Activated CD8-positive, alpha-beta memory T cell treated with anti-CD3 and anti-CD28 coated beads for 4 hours (primary cell): ENCODE measurements at places on chromosomes 5 and 9.

DNA sequence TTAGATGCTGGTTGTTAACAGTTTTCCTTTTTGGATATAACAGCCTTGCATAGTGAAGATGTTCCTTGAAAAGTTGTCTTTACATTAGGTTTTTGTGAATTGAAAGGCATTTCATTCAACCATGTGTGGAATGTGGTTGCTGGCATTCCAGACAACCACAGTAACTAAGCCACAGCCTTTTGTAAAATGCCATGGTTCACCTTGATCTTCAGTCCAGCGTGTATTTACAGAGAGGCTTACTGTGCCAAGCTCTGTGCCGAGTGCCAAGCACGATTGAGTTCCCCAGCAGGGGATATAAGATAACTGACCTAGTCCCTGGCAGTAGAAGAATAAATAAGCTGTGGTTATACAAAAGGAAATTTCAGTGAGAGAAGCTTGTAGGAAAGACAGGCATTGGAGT, 4.9 kb downstream of the EXOSC2 start:
- DNase-seq: no peak

DNA sequence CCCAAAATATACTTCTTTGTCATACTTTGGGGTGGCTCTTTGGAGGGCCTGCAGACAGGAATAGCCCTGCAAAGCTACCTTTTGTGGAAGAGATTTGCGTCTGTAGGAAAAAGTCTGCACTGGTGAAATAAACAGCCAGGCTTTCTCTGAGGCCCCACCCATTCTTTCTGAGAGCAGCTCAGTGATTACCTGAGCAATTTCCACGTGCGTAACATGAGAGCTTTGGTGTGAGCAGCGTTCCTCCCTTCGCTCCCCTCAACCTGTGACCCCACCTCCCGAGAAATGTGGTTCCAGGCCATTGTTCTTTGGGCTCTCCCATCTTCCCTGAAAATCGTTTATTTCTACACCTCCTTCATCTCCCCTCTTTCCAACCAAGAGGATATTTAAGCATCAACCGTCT, 23.8 kb upstream of the FBP1 start:
- no peak for DNase-seq

DNA sequence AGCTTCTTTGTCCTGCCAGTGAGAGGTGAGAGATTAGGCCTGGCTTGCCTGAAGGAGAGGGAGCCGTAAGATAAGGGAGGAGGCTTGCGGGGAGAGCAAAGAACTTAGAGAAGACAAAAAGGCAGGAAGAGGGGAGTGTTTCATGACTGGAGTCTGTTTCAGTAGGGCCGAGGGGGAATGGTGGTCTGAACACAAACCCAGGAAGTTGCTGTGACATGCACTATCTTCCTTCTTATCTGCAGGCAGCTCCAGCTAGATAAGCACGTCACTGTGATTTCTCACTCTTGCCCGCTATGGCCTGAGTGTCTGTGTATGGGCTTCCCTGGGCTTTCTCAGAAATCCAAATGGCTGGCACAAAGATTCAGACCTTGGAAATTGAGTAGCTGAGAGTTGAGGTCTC, 307.5 kb upstream of the CLINT1 start:
- no peak for DNase-seq

GRCh38 chr9:71780953-71781352, 12.6 kb upstream of the CEMIP2 start:
- no peak for DNase-seq

GRCh38 chr5:1413211-1413610, 32.0 kb downstream of the SLC6A3 start:
- DNase-seq: no peak

DNA sequence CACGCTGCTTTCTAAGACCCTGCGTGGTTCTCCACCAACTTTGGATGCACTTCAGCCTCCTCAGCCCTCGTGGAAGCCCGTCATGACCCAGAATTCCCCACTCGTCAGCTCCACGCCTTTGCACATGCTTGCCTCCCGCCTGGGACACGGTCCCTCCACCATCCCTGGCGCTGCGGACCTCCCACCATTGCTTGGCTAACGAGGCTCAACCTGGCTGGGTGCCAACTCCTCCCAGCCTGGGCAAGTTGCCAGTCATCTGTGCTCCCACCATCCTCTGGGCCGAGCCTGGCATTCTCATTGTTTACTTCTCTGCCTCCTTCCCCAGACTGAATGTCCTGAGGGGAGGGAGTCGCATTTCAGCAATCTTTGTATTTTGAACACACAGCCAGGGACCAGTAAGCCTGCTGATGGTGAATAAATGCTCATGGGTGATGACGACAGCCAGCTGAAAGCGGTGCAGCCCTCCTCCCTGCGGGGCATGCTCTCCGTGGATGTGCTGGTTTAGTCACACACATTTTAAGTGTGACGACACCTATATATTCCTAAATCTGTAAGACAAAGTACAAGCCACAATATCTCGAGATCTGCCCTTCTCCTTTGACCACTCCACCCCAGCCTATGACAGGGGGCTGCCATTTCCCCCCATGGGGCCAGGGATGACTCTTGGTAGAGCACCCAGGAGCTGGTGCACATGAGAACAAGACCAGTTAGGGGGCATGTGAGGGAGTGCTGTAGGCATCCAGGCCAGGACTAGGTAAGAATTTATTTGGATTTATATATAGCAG, 37.6 kb downstream of the ANKRD33B start:
- DNase-seq: no peak

- no peak for DNase-seq
Observed at GRCh38 chr9:120755044-120755443, 38.2 kb downstream of the FBXW2 start.

GRCh38 chr9:126589349-126589748, 24.4 kb upstream of the LMX1B start:
- no peak for DNase-seq

GRCh38 chr5:95605786-95606185, 14.1 kb upstream of the GPR150 start:
- no peak for DNase-seq

DNA sequence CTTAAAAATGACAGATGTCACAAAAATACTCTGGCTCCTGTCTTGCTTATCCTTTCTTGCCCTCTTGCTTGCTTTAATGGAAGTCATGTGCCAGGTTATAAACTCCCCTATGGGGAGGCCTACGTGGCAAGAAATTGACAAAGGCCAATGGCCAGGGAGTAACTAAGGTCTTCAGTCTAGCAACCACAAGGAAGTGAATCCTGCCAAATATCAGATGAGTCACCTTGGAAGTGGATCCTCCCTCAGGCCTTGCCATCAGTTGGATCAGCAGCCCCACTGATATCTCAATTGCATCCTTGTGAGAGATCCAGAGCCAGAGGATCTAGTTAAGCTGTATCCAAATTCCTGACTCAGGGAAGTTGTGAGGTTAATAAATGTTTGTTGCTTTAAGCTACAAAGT, 82.8 kb downstream of the CAAP1 start:
- no peak for DNase-seq

DNA sequence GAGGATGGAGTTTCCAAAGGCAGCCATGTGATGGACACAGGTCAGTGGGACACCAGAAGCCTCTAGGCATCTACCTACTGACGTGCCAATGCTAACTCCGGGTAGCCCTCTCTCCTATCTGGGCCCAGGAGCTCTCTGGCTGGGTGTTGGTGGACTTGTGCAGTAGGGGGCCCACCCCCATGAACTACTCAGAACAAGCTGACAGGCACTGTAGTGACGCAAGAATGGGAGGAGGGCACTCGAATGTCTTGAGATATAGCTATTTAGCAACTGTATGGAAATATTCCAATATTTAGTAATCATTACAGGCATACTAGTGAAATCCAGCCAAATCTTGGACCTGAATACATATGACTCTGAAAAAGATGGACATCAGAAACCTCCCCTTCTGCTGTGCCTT, 5.7 kb upstream of the DOCK2 start:
- no peak for DNase-seq

- no peak for DNase-seq
Observed at GRCh38 chr5:150219142-150219541, 29.3 kb downstream of the SLC6A7 start.
